Urinary bladder (tissue), 4 donors: ENCODE measurements at places on chromosomes 13 and 19. TPM values are rescaled to one million over a fixed set of nuclear protein-coding genes. Genes with fewer than 3 reads are reported as not detected.

Gene GPR12
- not detected for polyA plus RNA-seq

Gene HIPK4
- 0.20 TPM for polyA plus RNA-seq

Gene LAIR1
- 21.3 TPM for polyA plus RNA-seq

Gene RPS16
- polyA plus RNA-seq: 3,259 TPM

Gene BRME1
- polyA plus RNA-seq: 2.2 TPM

Gene SARS2
- polyA plus RNA-seq: 19.3 TPM

Gene EXOC3L2
- polyA plus RNA-seq: 6.9 TPM

Gene MUC16
- polyA plus RNA-seq: not detected

Gene ZNF135
- 9.0 TPM for polyA plus RNA-seq

Gene ZNF567
- 5.2 TPM for polyA plus RNA-seq

Gene SKA3
- 0.22 TPM for polyA plus RNA-seq

Gene TFDP1
- polyA plus RNA-seq: 33.6 TPM

Gene IGFL2
- polyA plus RNA-seq: not detected

Gene CYP4F22
- polyA plus RNA-seq: 2.6 TPM

Gene ATXN8OS
- not detected for polyA plus RNA-seq

Gene PRR36
- polyA plus RNA-seq: 0.10 TPM

Gene USHBP1
- polyA plus RNA-seq: 6.6 TPM

Gene RDH8
- not detected for polyA plus RNA-seq

Gene KCTD4
- polyA plus RNA-seq: 0.04 TPM

Gene AP1M2
- 9.3 TPM for polyA plus RNA-seq

Gene RCBTB1
- polyA plus RNA-seq: 10.6 TPM

Gene PGLYRP1
- polyA plus RNA-seq: 0.18 TPM

Gene RASGRP4
- 2.4 TPM for polyA plus RNA-seq

Gene SHD
- polyA plus RNA-seq: 0.04 TPM

Gene CYP2A7
- polyA plus RNA-seq: 0.49 TPM

Gene SYCN
- not detected for polyA plus RNA-seq

Gene MEIOSIN
- polyA plus RNA-seq: not detected

Gene KLK1
- polyA plus RNA-seq: 0.39 TPM

Gene SYT5
- polyA plus RNA-seq: 0.77 TPM

Gene NDUFS7
- 173 TPM for polyA plus RNA-seq

Gene ZNF730
- polyA plus RNA-seq: 0.09 TPM

Gene POU4F1
- not detected for polyA plus RNA-seq

Gene DACT3
- polyA plus RNA-seq: 78.9 TPM

Gene TSKS
- 1.2 TPM for polyA plus RNA-seq

Gene SYDE1
- polyA plus RNA-seq: 35.6 TPM

Gene ZNF320
- polyA plus RNA-seq: 9.7 TPM

Gene ZNF625
- polyA plus RNA-seq: 1.6 TPM

Gene BSPH1
- not detected for polyA plus RNA-seq

Gene ARL11
- polyA plus RNA-seq: 0.67 TPM

Gene FLT1
- 20.3 TPM for polyA plus RNA-seq

Gene PABPC3
- polyA plus RNA-seq: 0.39 TPM

Gene SH2D3A
- 5.5 TPM for polyA plus RNA-seq

Gene FPR1
- polyA plus RNA-seq: 15.7 TPM

Gene NUMBL
- polyA plus RNA-seq: 63.3 TPM

Gene PSG2
- polyA plus RNA-seq: not detected

Gene LILRB3
- polyA plus RNA-seq: 7.2 TPM

Gene ZNF285
- 2.8 TPM for polyA plus RNA-seq

Gene VSIG10L
- polyA plus RNA-seq: 3.7 TPM

Gene ANKLE1
- polyA plus RNA-seq: 0.66 TPM
